ENCODE measurements at places on chromosomes 4 and X. TPM values are rescaled to one million over a fixed set of nuclear protein-coding genes. Genes with fewer than 3 reads are reported as not detected.

DNA sequence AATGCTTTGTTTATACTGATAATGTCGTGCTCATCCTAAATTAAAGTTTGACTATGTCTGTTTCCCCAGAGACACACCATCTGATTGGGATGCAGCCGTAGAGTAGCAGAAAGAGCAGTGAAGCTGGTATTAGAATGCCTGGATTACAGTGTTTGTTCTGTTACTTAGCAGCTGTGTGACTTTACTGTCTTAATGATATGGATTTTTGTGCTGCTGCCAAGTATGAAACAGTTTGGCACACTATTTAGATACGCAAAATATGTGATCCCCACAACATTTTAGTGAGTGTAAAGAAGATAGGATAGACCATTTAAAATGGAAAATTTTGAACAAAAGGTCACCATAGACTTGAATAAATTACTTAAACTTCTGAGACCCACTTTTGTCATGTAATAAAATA, 1.2 kb upstream of the CHIC1 start:
- H3K4me1 ChIP-seq = no peaks in the 10 kb centered on the region
- DNase-seq = no peak

The ELF2 gene
- 102 TPM for total RNA-seq

GRCh38 chrX:5857232-5857631, 371.4 kb downstream of the NLGN4X start:
- H3K4me1 ChIP-seq = no peaks in the 10 kb centered on the region
- H3K4me3 ChIP-seq = no peak overlapping the region
- H3K27ac ChIP-seq = no peak overlapping the region
- DNase-seq = no peak

- H3K4me3 ChIP-seq = no peak overlapping the region
- H3K27me3 ChIP-seq = no peaks in the 10 kb centered on the region
- no peak overlapping the region for H3K27ac ChIP-seq
- no peak for DNase-seq
- no peaks in the 10 kb centered on the region for H3K4me1 ChIP-seq
- H3K36me3 ChIP-seq = no peaks in the 10 kb centered on the region
Measured at GRCh38 chr4:137389911-137390520, 142.3 kb downstream of the PCDH18 start.

DNA sequence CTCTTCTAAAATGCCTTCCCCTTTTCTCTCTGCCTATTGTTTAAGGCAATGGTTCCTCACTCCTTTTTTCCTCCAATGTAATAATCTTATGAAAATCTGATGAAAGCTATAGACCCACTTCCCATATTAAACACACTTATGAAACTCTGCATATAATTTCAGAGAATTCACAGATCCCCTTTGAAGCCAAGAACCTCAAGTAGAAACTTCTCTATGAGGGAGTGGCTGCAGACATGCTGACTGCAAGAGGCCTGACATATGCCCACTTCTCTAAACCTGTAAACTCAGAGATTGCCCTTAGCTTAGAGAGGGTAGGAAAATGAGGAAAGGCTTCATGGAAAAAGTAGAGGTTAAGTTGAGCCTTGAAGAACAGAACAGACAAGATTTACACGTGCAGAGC, 37.6 kb downstream of the TAB3 start:
- H3K36me3 ChIP-seq = no peaks in the 10 kb centered on the region
- H3K4me1 ChIP-seq = no peaks in the 10 kb centered on the region
- H3K27ac ChIP-seq = no peak overlapping the region
- H3K27me3 ChIP-seq = no peaks in the 10 kb centered on the region

DNA sequence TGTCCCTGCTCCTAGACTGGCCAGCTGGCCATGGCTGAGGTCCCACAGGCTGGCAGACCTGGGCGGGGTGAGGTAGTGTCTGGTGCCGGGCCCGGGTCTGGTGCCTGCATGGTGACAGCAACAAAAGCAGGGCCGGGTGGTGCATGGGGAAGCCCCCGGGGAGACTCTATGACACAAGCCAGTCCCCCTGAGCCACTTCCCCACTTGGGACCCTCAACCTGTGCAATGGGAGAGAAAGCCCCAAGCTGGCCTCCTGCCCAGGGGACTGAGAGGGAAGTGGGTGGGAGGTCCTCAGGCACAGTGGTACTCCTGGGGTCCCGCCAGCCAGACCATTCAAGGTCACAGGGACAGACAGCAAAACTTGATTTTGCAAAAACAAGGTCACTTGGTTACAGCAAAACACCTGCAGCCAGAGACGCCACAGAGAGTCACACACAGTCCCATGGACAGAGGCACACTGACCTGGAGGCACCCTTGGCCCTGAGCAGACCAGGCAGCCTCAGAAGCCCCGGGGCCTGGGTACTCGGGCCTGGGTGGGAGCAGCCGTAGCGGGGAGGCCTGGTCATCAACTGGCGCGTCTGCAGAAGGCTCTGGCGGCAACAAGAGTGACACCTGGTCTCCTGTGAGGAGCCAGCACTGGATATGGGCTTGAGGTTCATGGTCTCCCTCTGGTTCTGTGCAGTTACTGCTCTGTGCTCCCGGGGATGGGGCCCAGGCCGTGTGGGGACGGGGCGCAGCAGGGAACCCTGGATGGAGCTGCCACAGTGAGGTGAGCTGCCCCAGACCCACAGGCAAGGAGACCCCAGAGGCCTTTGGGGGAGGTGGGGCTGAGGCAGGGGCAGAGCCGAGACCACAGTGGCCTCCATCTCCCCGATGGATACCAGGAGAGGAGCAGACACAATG, 60.6 kb downstream of the HTRA3 start:
- no peak overlapping the region for H3K27ac ChIP-seq
- peak; percentile 48 for DNase-seq
- no peak overlapping the region for H3K4me3 ChIP-seq
- H3K27me3 ChIP-seq = no peaks in the 10 kb centered on the region

GRCh38 chr4:185263419-185263818, 54.0 kb downstream of the SNX25 start:
- peaks cover 2% of the 10 kb centered on the region for H3K4me1 ChIP-seq
- no peak for DNase-seq
- no peaks in the 10 kb centered on the region for H3K36me3 ChIP-seq
- no peak overlapping the region for H3K4me3 ChIP-seq
- H3K27ac ChIP-seq = no peak overlapping the region

- H3K27me3 ChIP-seq = no peaks in the 10 kb centered on the region
- H3K4me1 ChIP-seq = peaks cover 2% of the 10 kb centered on the region
- H3K4me3 ChIP-seq = no peak overlapping the region
- DNase-seq = no peak
- H3K36me3 ChIP-seq = no peaks in the 10 kb centered on the region
Measured at GRCh38 chr4:74615411-74615810, 170.5 kb downstream of the AREG start.

DNA sequence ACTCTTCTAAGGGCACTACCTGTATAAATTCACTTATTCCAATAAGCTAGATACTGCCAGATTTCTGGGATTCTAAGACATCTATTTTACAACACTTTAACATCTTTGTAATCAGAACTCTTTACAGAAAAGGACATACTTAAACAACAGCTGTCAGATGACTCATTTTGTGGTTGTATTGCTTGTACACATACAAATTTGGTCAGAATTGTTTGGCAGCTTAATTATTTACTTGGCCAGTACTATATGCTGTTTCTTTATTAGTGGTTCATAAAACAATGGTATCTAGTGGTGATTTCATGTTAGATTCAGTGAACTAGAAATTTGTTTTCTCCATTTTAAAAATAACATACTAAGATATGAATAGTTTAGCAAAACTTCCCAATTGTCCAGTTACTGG, 27.2 kb downstream of the PALLD start:
- no peaks in the 10 kb centered on the region for H3K36me3 ChIP-seq
- H3K4me1 ChIP-seq = no peaks in the 10 kb centered on the region
- no peak overlapping the region for H3K27ac ChIP-seq

DNA sequence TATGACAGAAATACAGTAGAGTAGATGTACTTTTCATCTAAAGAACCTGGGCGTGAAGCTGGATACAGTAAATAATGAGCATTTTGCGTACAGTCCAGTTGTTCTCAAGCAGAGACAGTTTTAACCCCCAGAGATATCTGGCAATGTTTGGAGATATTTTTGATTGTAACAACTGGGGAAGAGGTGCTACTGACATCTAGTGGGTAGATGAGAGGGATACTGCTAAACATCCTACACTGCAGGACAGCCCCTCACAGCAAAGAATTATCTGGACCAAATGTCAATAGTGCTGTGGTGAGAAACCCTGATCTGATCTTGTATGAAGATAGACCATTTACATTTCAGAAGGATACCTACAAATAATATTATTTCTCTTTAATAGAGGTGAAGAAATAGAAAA, 200.2 kb upstream of the FAM47A start:
- no peak overlapping the region for H3K27ac ChIP-seq
- H3K27me3 ChIP-seq = no peaks in the 10 kb centered on the region
- no peak for DNase-seq
- no peaks in the 10 kb centered on the region for H3K36me3 ChIP-seq
- no peak overlapping the region for H3K4me3 ChIP-seq
- H3K4me1 ChIP-seq = no peaks in the 10 kb centered on the region

GRCh38 chrX:121333942-121334341, 286.5 kb downstream of the GLUD2 start:
- DNase-seq = no peak
- no peak overlapping the region for H3K4me3 ChIP-seq
- H3K27me3 ChIP-seq = no peaks in the 10 kb centered on the region
- no peaks in the 10 kb centered on the region for H3K36me3 ChIP-seq
- no peaks in the 10 kb centered on the region for H3K4me1 ChIP-seq

DNA sequence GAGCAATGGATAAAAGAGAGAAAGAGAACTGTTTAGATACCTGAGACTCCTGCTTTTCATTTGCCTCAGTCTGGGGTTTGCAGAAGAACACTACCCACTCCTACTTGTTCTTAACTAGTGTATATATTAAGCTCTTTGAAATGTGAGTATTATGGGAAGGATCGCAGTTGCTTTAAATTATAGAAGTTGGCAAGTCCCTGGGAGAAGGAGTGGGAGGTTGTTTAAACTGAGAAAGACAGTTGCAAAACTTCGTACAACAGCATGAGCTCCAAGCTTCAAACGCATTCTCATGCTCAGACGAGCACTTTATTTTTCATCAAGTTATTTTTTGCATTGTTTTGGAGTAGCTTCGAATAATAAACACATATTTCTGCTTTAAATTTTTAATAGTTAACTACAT, 88.1 kb upstream of the C1QTNF7 start:
- peak overlapping the region; percentile 64 for H3K4me3 ChIP-seq
- no peak for DNase-seq
- H3K27me3 ChIP-seq = no peaks in the 10 kb centered on the region
- no peak overlapping the region for H3K27ac ChIP-seq
- H3K36me3 ChIP-seq = no peaks in the 10 kb centered on the region

- no peaks in the 10 kb centered on the region for H3K4me1 ChIP-seq
- no peak overlapping the region for H3K27ac ChIP-seq
- DNase-seq = no peak
- H3K4me3 ChIP-seq = no peak overlapping the region
- no peaks in the 10 kb centered on the region for H3K36me3 ChIP-seq
Measured at GRCh38 chr4:25696409-25696808, 40.8 kb downstream of the SLC34A2 start.

The SCML1 gene
- 13.0 TPM for total RNA-seq

The DCAF12L2 gene
- not detected for total RNA-seq

- H3K4me3 ChIP-seq = no peak overlapping the region
- no peaks in the 10 kb centered on the region for H3K4me1 ChIP-seq
- H3K36me3 ChIP-seq = no peaks in the 10 kb centered on the region
- H3K27me3 ChIP-seq = no peaks in the 10 kb centered on the region
- no peak for DNase-seq
- H3K27ac ChIP-seq = no peak overlapping the region
Measured at GRCh38 chrX:120242813-120243212, 7.8 kb upstream of the ZBTB33 start.

DNA sequence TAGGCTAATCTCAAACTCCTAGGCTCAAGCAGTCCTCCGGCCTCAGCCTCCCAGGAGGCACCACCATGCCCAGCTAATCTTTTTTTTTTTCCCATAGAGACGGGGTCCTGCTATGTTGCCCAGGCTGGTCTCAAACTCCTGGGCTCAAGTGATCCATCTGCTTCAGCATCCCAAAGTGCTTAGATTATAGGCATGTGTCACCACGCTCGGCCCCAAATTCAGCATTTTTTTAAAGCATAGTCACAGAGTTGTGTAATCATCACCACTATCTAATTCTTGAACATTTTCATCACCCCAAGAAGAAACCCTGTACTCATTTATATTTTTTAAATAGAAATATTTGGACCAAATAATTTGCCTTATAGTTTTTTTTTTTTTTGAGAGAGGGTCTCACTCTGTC, 10.3 kb downstream of the CENPI start:
- no peak overlapping the region for H3K27ac ChIP-seq
- H3K36me3 ChIP-seq = no peaks in the 10 kb centered on the region
- H3K4me1 ChIP-seq = no peaks in the 10 kb centered on the region
- H3K4me3 ChIP-seq = no peak overlapping the region

- no peak for DNase-seq
- H3K27me3 ChIP-seq = no peaks in the 10 kb centered on the region
- H3K4me3 ChIP-seq = no peak overlapping the region
- no peaks in the 10 kb centered on the region for H3K36me3 ChIP-seq
- no peak overlapping the region for H3K27ac ChIP-seq
- H3K4me1 ChIP-seq = no peaks in the 10 kb centered on the region
Measured at GRCh38 chr4:187444061-187444460, 551.5 kb upstream of the ZFP42 start.

DNA sequence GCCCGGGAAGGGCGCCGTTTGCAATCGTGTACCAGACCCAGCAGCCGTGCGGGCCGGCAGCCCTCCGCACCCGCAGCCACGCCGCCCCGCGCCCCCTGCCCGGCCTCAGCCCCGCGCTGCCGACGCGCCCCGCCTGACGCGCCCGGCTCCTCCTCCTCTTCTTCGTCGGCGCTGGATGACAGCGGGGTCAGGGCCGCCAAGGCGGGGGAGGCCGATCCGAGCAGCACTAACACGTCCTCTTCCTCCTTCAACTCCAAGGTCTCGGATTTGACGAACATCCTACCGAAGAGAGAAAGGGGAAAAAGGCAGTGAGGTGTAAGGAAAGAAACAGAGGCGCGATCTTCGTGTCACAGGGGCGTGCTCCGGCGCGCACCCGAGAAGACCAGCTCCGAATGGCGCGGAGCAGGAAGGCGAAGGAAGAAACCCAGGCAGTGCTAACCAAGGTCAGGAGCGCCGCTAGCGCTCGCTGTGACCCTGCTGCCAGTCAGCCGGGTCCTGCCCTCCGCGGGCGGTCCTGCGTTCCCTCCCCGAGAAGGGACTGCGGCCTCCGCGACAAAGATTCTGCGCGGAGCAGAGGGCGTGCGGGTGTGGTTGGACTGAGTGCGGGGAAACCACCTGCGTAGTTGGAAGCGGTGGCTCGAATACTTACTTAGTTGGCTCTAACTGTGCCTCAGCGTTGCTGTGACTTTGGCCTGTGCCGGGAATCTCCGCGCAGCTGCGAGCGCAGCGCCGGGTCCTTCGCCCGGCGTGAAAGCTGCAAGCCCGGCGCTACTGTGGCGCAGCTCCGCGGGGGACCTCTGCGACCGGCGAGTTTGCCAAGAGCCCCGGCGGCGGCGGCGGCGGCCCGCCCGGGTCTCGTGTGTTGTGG, 548 bp downstream of the NEUROG2 start:
- H3K4me1 ChIP-seq = no peaks in the 10 kb centered on the region
- peak overlapping the region; percentile 42 for H3K4me3 ChIP-seq
- H3K36me3 ChIP-seq = no peaks in the 10 kb centered on the region
- no peak overlapping the region for H3K27ac ChIP-seq
- DNase-seq = no peak
- no peaks in the 10 kb centered on the region for H3K27me3 ChIP-seq

GRCh38 chrX:148371291-148371690, 129.1 kb upstream of the AFF2 start:
- H3K27me3 ChIP-seq = no peaks in the 10 kb centered on the region
- H3K4me1 ChIP-seq = no peaks in the 10 kb centered on the region
- DNase-seq = no peak
- no peaks in the 10 kb centered on the region for H3K36me3 ChIP-seq
- no peak overlapping the region for H3K4me3 ChIP-seq

Measured in aorta (tissue), 5 donors.